ENCODE measurements at places on chromosomes 12 and 14. TPM values are rescaled to one million over a fixed set of nuclear protein-coding genes. Genes with fewer than 3 reads are reported as not detected.

DNA sequence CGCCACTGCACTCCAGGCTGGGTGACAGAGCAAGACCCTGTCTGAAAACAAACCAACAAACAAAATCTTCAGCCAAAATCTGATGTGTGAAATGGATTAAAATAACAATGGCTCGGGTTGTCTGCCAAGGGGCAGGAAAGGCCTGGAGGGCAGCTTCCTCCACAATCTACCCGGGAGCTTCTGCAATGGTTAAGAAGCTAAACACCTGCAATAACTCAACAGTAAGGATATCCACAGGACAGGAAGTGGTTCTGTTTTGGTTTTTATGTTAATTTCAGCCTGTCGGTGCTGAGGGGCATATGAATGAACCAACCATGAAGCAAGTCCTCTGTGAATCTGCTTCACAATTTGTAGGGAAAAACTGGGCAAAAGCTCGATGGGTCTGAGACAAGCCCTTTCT, 34.4 kb downstream of the RAD52 start:
- no peak for DNase-seq

- DNase-seq, result no peak
These were observed 1.7 kb downstream of the ATF7IP start for GRCh38 chr12:14367040-14367661.

- DNase-seq, result peak; percentile 67
These were observed 17.9 kb upstream of the PTGR2 start for GRCh38 chr14:73833530-73834260.

GRCh38 chr12:42002563-42002962, 142.1 kb downstream of the GXYLT1 start:
- DNase-seq, result no peak

- DNase-seq, result no peak
These were observed 68.0 kb downstream of the WNK1 start for GRCh38 chr12:820336-820735.

DNA sequence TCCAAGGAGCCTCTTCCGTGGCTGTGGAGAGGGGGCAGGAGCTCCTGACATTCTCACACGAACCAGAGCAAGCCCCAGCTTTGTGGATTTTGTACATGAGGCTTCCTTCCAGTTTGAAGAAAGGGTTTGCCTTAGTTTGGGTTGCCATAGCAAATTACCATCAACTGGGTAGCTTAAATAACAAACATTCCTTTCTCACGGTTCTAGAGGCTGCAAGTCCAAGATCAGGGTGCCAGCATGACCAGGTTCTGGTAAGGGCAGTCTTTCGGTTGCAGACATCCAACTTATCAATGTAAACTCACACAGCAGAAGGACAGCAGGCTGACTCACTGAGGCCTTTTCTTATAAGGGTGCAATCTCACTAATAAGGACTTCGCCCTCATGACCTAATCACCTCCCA, 25.9 kb upstream of the STAB2 start:
- DNase-seq, result no peak

- DNase-seq, result no peak
These were observed 49.2 kb upstream of the CCND2 start for GRCh38 chr12:4224206-4224889.

GRCh38 chr12:82474181-82474797, 116.0 kb downstream of the METTL25 start:
- no peak for DNase-seq

- DNase-seq, result no peak
These were observed 2.9 kb upstream of the B3GNT4 start for GRCh38 chr12:122200541-122201175.

GRCh38 chr14:24576771-24577170, 721 bp upstream of the CTSG start:
- DNase-seq, result no peak

GRCh38 chr12:127928615-127929571, 338.1 kb upstream of the TMEM132C start:
- no peak for DNase-seq

- DNase-seq, result no peak
These were observed 729.1 kb downstream of the NOVA1 start for GRCh38 chr14:25868521-25869314.

Gene OAS3
- total RNA-seq, result 23.3 TPM

Gene DRAM1
- 16.1 TPM for total RNA-seq

Gene JPH4
- not detected for total RNA-seq

Gene DYRK4
- 38.9 TPM for total RNA-seq

Gene BDKRB1
- total RNA-seq, result 0.40 TPM

Gene RPL10L
- not detected for total RNA-seq
